ENCODE measurements at places on chromosomes 2 and 18.

DNA sequence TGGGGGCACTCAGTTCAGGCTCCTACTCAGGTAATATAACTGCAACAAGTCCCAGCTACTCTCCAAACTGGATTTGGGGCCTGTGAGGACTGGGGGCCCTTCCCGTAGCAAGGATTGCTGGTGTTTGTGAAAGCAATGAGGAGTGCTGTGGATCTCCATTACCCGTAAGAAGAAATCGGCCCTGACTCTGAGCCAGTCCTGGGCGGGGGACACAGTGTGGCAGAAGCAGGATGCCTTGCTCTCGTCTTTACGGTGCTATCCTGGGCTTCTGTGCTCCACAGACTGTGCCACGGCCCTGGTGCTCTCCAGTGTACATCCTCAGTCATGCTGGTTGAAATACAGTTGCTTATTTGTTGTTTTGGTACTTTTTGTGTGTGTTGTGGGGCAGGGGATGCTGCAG lies 172.9 kb downstream of the NDUFA10 start:
- DNase-seq, result no peak

GRCh38 chr2:73931531-73932500 lies 5.1 kb downstream of the DGUOK start:
- no peak for DNase-seq

GRCh38 chr2:235594041-235594440 lies 100.2 kb downstream of the AGAP1 start:
- no peak for DNase-seq

GRCh38 chr18:31497836-31498573 lies at the start of gene DSG2:
Gene DSG2 (plus strand): TSS chr18:31498177. CDS start chr18:31498252, 75 bp downstream.
- no peak for DNase-seq

GRCh38 chr18:49638209-49638785 lies 76.4 kb downstream of the LIPG start:
- DNase-seq, result no peak

DNA sequence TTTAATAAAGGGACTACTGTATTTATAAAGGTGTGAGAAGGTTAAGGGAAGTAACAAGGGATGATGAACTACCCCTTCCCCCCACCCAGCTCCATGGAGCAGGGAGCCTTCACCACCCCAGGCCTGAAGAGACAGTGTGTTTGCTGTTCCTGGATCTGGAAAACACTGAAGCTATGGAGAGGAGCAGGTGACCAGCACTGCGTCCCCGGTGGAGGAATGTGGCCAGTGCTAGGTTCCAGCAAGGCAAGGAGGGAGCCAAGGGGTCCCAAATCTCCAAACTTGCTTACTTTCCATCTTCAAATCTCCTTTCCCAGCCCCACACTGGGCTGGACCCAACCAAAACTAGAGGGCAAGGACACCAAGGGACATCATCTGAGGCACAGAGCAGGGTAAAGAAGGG lies 128.7 kb upstream of the CD302 start:
- DNase-seq, result no peak

DNA sequence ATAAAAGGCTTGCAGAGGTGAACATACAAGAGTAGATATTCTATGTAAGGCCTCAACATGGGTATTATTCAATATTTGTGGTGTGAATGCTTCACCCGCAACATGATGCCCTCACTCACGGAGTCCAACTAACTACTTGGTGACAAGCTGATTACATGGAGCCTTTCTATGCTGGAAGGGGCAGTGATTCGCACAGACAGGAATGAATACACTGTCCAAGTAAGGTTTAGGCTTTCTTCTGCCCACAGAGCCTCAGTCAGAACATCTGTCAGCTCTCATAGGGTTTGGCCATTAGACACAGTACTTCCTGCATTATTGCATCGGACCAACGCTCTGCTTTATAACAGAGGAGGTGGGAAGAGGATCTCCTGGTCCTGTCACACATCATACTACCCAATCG lies 80.3 kb upstream of the SLC35G4 start:
- DNase-seq, result no peak

Data from effector CD8-positive, alpha-beta T cell (primary cell).